ENCODE measurements at places on chromosomes 13 and 19.

- no peak for DNase-seq
Measured at GRCh38 chr19:33460221-33460908, 61.2 kb downstream of the PEPD start.

DNA sequence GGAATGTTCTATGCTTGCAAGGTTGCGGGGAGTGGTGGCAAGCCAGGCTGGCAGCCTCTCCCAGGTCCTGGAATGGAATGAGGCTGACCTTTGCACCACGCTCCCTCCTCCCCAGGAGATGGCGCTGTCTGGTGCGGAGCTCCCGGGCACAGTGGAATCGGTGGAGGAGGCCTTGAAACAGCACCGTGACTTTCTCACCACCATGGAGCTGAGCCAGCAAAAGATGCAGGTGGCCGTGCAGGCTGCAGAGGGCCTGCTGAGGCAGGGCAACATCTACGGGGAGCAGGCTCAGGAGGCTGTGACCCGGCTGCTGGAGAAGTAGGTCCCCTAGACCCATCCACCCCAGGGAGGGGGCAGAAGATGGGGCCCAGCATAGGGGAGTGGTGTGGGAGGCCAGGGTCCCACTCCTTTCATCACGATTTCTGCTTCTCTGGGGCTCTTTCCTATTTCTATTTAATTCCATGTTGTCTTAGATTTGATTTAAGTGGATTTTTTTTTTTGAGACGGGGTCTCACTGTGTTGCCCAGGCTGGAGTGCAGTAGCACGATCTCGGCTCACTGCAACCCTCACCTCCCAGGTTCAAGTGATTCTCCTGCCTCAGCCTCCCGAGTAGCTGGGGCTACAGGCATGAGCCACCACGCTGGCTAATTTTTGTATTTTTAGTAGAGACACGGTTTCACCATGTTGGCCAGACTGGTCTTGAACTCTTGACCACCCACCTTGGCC is 53.2 kb upstream of the SHKBP1 start:
- no peak for DNase-seq

GRCh38 chr13:23399347-23399746 is 34.2 kb downstream of the SACS start:
- DNase-seq, result no peak

DNA sequence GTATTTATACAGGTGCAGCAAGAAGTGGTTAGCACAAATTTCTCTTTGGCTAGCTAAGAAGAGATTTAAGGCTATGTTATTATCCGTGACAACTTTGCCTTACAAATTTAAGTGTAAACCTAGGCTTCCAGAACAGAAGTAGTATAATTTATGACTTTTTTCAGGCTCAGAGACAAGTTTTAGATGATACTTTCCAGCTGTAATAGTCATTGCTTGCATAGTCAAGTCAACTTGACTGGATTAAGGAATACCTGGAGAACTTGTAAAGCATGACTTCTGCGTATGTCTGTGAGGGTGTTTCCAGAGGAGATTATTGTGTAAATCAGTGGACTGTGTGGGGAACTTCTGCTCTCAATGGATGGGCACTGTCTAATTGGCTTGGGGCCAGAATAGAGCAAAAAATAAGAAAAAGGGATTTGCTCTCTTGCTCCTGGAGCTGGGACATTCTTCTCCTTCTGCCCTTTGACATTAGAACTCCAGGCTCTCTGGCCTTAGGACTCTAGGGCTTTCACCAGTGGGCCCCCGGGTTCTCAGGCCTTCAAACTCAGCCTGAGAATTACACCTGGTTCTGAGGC is 33.0 kb downstream of the CYSLTR2 start:
- no peak for DNase-seq

DNA sequence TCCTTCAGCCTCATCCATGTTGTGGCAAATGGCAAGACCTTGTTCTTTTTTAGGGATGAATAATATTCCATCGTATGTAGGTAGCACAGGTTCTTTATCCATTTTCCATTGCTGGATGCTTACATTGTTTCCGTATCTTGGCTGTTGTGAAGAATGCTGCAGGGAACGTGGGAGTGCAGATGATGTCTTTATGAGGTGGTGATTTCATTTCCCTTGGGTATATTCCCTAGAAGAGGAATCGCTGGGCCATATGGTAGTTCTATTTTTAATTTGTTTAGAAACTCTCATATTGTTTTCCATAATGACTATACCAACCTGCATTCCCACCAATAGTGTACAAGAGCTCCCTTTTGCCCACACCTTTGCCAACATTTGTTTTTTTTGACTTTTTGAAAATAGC is 186.3 kb upstream of the TMTC4 start:
- no peak for DNase-seq

DNA sequence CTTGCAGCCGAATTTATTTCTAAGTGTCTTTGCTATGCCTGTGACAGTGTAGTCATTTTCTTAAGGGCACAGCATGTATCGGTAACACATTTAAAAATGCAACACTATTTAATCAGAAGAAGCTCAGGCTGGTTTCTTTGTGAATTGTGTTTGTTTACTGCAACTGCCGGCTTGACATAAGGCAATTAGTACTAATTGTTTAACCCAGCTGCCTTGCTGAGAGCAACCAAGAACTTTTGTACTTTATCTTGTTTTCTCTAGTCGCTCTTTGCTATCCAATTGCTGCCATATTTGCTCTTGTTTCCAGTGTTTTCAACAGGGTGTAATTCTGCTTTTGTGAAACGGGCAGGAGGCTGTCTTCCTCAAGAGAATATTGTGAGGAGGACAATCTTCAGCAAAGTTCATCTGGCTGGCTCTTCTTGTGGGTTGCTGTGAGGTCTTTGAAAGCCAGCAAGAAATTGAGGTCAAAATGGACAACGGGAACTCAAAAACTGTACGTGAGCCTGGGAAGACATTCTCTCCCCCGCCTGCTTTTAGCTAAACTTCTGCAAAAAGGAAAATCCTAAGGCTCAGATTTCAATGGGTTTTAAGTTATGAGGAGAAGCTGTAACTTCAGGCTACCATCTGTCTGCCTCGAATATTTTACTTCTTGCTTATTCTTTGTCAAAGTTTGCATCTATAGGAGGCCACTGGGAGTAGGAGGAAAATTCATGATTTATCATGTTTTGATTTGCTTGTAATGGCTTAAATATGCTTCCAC is 75.8 kb upstream of the TSHZ3 start:
- DNase-seq, result no peak

DNA sequence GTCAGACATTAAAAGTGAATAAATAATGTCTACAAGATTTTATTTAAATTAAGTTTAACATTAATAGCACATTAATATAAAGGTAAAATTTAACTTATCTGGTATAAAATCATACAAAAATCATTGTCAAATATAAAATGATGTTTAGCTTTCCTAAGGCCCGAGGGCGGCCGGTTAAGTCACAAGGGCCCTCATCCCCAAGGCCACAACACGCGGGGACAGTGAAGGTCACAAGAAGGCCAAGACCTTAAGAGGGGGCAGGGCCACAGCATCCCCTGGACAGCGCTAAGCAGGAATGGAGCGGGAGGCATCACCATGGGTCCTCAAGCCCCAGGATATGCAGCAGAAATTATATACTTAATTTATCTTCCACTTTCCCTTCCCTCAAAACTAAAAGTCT is 62.7 kb upstream of the ZNF85 start:
- no peak for DNase-seq

DNA sequence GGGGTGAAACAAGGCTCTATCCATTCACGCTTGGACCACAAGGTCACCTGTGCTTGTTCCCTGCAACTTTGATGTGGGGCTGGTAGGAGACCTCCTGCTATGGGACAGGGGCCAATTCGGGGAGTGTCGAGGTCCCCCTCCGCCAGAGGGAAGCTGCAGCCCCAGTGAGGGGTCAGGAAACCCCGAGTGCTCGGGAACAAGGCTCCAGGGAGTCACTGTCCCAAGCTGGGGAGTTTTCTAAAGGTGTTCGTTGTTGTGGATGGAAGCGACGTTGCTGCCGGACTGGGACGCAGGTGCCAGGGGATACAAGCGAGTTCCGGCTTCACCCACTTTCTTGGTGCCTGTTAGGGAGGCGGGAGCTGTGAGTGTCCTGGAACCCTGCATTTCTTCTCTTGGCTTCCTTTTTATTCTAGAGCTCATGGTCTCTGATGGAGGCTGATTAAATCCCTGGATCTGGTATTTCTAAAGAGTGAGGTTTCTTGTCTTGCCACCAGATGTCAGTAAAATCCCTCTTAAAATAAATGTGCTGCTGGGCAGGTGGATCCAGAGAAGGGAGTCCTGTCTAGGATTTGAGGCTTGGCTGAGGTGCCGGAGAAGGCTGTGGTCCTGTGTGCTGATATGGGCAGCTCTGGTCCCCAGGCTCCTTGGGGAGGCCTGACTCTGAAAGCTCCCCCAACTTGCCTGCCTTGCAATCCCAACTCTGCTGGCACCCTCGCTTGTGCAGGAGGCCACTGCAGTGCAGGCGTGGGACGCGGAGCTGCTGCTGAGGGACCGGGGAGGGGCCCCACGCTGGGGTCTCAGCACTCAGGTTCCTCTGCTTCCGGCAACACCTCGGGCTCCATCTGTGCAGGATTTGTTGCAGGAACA is 153.9 kb downstream of the TEX29 start:
- DNase-seq, result no peak

- DNase-seq, result no peak
Measured at GRCh38 chr13:98403076-98403475, 173.8 kb downstream of the STK24 start.

DNA sequence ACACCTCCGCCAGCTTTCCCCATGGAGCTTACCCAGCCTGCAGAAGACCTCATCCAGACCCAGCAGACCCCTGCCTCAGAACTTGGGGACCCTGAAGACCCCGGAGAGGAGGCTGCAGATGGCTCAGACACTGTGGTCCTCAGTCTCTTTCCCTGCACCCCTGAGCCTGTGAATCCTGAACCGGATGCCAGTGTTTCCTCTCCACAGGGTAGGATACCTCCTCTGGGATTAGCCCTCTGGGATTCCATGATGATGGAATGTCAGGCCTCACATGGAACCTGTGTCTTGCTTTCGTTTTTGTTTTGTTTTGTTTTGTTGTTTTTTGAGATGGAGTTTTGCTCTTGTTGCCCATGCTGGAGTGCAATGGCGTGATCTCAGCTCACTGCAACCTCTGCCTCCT is 1.9 kb downstream of the RFXANK start:
- DNase-seq, result no peak

- DNase-seq, result no peak
Measured at GRCh38 chr13:50085063-50085462, 69.8 kb downstream of the KCNRG start.

- no peak for DNase-seq
Measured at GRCh38 chr19:31892060-31892459, 453.4 kb upstream of the ZNF507 start.

DNA sequence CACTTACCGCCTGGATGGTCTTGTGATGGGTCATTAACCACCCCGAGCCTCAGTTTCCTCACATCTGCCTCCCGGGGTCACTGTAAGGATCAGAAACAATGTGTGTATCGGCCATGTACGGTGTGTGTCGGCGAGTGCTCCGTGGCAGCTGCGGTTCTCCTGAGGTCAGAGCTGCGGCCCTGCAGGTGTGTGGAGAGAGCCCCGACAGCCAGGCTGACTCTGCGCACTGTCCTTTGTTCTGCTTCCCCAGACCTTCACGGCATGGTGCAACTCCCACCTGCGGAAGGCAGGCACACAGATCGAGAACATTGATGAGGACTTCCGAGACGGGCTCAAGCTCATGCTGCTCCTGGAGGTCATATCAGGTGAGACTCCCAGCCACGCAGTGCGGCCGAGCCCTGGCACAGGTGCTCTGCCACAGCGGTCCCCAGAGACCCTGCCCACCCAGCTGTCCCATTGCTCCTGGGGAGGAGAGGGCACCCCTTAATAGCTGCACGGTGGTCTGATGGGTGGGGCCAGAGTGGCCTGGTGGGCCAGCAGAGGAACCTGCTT is 43.8 kb downstream of the CAPN12 start:
- no peak for DNase-seq

DNA sequence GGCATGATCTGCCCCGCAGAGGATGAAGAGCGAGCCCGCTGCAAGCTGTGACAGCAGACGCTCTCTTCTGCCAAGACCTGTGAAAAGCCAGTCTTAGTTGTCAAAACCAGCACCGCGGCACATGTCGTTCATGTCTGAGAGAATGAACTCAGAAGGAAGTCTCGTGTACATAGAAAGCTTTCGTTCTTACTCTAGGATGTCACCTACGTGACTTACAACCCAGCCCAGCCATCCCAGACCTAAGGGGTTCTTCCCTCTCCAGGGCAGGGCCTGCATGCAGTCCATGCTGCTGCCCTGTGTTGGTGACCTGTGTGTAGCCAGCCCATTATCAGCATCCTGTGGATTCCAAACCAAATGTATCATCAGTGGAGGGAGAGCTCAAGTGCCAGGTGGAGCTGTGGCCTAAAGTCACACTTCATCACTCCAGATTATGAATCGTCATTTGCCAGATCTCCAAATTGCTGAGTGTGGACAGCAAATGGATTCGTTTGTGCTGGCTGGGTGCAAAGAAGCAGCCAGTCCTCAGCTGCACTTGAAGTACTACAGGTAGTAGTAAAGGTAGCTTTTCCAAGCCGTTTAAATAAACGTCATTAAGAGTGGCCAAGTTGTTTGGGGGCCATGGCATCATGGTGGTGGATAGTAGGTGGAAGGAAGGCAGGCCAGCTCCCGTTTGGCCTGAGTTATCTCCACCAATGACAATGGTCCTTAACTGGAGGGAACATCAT is 73.9 kb upstream of the GPR183 start:
- no peak for DNase-seq

GRCh38 chr13:50531917-50532899 is 311.3 kb downstream of the DLEU7 start:
- no peak for DNase-seq

- DNase-seq, result peak; percentile 39
Measured at GRCh38 chr19:17448131-17448967, at the start of gene TMEM221. Gene TMEM221, minus strand, starts transcription at chr19:17448668. Its CDS starts 206 bp downstream, at chr19:17448462.

DNA sequence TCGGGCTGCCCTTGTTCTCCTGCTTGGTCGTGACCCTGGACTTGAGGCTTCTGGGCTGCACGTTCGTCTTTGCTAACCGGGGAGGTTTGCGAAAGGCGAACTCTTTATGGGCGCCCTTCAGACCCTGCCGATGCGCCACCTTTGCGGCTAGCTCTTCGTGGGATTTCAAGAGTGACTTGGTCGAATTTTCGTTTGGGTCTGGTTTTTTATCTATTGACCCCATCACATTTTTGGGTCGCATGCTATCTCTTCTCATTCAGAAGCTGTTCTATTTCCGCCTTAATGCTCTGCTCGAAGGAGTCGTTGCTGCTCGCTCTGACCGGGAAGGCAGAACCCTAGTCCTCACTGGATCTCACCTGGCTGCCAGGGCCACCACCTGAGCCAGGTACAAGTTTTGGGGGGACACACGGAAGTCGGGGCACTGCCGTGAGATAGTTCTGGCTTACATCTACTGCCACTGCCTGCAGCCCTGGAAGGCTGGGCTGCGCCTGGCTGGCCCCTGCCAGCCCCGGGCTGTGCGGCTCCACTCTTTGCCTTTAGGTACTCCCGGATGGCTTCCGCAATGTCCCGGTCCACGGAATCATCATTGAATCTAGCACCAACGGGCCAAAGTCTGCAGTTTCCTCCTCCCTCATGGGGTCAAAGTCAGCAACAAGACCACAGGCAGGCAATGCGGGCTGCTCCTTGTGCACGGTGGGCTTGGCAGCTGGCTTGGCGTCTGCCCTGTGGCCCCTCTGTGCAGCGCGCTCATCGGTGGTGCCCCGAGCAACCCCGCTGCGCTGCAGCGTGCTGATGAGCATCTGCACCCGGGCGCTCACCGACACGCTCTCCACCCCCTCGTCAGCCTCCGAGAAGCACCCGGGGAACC is 16.2 kb downstream of the RB1 start:
- no peak for DNase-seq
